ENCODE measurements at places on chromosomes 2 and 18. TPM values are rescaled to one million over a fixed set of nuclear protein-coding genes. Genes with fewer than 3 reads are reported as not detected.
A peak's percentile ranks its signal among the peaks of the same experiment; 100 is the strongest.

The CXCR1 gene
- total RNA-seq, result not detected

The C2orf72 gene
- total RNA-seq, result 0.15 TPM

The ITPRIPL1 gene
- 52.1 TPM for total RNA-seq

The GAREM2 gene
- 6.1 TPM for total RNA-seq

The WNT10A gene
- 0.18 TPM for total RNA-seq

The IMPA2 gene
- 14.4 TPM for total RNA-seq

The CPLX4 gene
- total RNA-seq, result not detected

The MALL gene
- total RNA-seq, result 0.31 TPM

The SPATA3 gene
- total RNA-seq, result not detected

The GAL3ST2 gene
- 0.51 TPM for total RNA-seq

The ADNP2 gene
- 29.0 TPM for total RNA-seq

The SERPINB10 gene
- total RNA-seq, result not detected

- no peak for DNase-seq
- H3K36me3 ChIP-seq, result peaks cover 2% of the 10 kb centered on the region
- peaks cover 24% of the 10 kb centered on the region for H3K4me1 ChIP-seq
Observed at GRCh38 chr2:102100371-102101096, 42.0 kb upstream of the IL1R1 start.

GRCh38 chr2:2581331-2582159 lies 250.5 kb upstream of the MYT1L start:
- DNase-seq, result no peak
- H3K27me3 ChIP-seq, result no peaks in the 10 kb centered on the region
- no peaks in the 10 kb centered on the region for H3K4me1 ChIP-seq
- H3K4me3 ChIP-seq, result no peak overlapping the region
- no peak overlapping the region for H3K27ac ChIP-seq
- no peaks in the 10 kb centered on the region for H3K36me3 ChIP-seq

DNA sequence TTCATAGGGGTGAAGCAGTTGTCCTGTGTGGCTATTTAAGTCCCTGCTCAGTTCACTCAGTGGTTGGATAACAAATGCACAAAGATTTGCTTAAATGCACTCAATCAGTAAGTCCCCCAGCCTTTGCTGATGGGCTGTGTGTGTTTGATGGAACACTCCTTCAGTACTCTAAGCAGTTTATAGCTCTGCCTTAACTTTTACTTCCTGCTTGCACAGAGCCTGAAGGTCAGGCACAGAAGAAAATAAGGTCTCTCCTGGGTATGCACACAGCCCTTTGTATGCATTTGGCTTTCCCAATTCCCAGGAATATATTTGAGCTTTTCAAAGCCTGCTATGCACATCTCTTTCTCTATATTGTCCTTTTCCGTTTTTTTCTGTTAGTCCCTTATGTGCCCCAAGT lies 208.7 kb upstream of the STK17B start:
- no peaks in the 10 kb centered on the region for H3K36me3 ChIP-seq
- no peak overlapping the region for H3K4me3 ChIP-seq
- DNase-seq, result no peak
- H3K27me3 ChIP-seq, result peaks cover 5% of the 10 kb centered on the region
- no peak overlapping the region for H3K27ac ChIP-seq
- no peaks in the 10 kb centered on the region for H3K4me1 ChIP-seq

DNA sequence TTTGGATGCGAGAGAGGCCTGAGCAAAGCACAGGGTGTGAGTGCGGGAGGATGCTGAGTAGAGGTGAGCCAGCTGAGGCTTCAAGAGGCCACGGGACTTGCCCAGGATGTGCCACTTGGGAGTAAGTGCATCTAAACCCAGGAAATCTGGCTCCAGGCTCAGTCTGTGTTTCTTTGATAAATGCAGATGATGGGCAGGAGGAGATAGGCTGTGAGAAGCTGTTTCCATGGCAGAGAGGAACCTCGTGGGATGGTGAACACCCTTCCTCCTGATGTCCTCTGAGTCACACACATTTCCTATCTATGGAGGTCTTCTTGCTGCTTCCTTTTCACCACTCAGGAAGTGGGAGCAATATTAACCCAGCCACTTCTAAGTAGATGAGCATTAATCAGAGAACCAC lies 38.4 kb upstream of the CELF4 start:
- no peak overlapping the region for H3K27ac ChIP-seq
- no peaks in the 10 kb centered on the region for H3K4me1 ChIP-seq
- H3K36me3 ChIP-seq, result no peaks in the 10 kb centered on the region
- H3K4me3 ChIP-seq, result no peak overlapping the region
- DNase-seq, result no peak

- no peaks in the 10 kb centered on the region for H3K36me3 ChIP-seq
- no peak for DNase-seq
- no peaks in the 10 kb centered on the region for H3K4me1 ChIP-seq
- no peak overlapping the region for H3K27ac ChIP-seq
- no peak overlapping the region for H3K4me3 ChIP-seq
Observed at GRCh38 chr18:154151-154550, 4.2 kb upstream of the USP14 start.

- peaks cover 8% of the 10 kb centered on the region for H3K27me3 ChIP-seq
- no peaks in the 10 kb centered on the region for H3K36me3 ChIP-seq
- no peak for DNase-seq
- peaks cover 10% of the 10 kb centered on the region for H3K4me1 ChIP-seq
- H3K27ac ChIP-seq, result no peak overlapping the region
Observed at GRCh38 chr2:97703741-97704140, 9.6 kb upstream of the ZAP70 start.

DNA sequence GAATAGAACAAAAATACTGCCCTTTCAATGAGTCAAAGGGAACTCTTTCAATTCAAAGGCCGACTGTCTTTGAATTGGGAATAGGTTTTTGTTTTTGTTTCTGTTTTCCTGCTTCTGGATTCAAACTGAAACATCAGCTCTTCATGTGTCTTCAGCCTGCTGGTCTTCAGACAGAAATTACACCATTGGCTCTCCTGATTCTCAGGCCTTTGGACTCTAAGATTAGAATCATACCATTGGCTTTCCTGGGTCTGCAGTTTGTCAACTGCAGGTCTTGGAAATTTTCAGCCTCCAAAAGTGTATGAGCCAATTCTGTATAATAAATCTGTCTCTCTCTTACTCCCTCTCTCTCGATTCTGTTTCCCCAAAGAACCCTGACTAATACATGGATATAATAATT lies 31.1 kb downstream of the CTLA4 start:
- H3K4me3 ChIP-seq, result no peak overlapping the region
- H3K27me3 ChIP-seq, result no peaks in the 10 kb centered on the region
- peaks cover 22% of the 10 kb centered on the region for H3K36me3 ChIP-seq
- DNase-seq, result no peak

DNA sequence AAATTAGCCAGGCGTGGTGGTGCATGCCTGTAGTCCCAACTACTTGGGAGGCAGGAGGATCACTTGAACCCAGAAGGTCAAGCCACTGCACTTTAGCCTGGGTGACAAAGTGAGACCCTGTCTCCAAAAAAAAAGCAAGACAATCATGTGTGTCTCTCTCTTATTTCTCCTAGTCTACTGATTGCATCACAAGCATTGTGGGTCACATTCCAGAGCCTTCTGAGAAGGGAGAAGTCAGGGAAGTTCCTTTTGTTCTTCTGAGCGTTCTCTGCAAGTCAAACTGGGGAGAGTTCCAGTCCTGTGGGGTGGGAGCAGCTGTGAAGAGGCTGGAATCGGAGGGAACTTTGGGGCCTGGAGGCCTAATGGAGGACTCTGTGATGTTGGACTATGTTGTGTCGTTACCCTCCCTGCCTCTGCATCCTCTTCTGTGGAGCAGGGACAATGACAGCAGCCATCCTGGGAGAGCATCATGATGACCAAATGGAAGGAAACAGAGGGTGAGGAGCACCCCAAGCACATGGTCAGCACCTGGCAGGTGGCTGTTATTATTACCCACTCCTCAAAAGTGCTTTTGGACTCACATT lies 115.4 kb downstream of the MRO start:
- no peak overlapping the region for H3K27ac ChIP-seq
- DNase-seq, result no peak

GRCh38 chr2:168157926-168158325 lies 89.5 kb downstream of the STK39 start:
- H3K27ac ChIP-seq, result no peak overlapping the region
- DNase-seq, result no peak
- H3K4me1 ChIP-seq, result peaks cover 19% of the 10 kb centered on the region
- H3K4me3 ChIP-seq, result no peak overlapping the region
- H3K36me3 ChIP-seq, result peaks cover 9% of the 10 kb centered on the region

DNA sequence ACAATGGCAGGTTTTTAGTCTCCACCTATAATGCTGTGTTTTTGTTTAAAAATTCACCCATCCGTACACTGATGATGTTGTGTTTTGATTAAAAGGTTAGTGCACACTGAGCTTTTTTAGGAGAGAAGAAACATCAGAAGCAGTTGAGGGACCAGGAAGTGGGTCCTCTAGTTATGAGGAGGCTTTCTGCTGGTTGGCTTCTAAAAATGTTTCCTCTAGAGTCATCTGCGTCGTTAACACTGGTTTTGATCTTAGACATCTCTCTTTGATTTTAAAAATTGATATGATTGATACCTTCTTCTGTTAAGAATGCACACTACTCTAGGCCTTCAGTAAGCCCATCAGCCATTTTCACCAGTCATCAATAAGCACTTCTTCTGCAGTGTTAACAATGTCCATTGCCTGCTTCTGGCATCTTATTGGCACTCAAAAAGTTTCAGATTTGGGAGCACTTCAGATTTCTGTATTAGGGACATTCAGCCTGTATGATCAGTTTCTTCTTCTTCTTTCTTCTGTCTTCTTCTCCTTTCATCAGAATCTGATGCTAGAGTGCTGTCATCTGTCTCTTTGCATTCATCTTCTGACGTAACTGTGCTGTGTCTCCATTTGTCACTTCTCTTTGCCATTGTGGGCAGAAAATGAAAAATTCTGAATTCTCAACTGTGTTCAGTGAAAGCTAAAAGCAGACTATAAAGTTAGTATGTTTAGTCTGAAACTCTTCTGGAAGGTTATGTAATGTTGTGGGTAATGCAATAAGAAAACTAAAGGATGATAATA lies 56.3 kb downstream of the PHLPP1 start:
- peaks cover 29% of the 10 kb centered on the region for H3K4me1 ChIP-seq
- no peak for DNase-seq
- H3K4me3 ChIP-seq, result no peak overlapping the region
- H3K27me3 ChIP-seq, result no peaks in the 10 kb centered on the region
- peak overlapping the region; percentile 20 for H3K27ac ChIP-seq
- peaks cover 4% of the 10 kb centered on the region for H3K36me3 ChIP-seq

- no peak overlapping the region for H3K4me3 ChIP-seq
- DNase-seq, result no peak
- H3K4me1 ChIP-seq, result peaks cover 36% of the 10 kb centered on the region
- H3K27me3 ChIP-seq, result no peaks in the 10 kb centered on the region
- H3K27ac ChIP-seq, result peak overlapping the region; percentile 69
- peaks cover 11% of the 10 kb centered on the region for H3K36me3 ChIP-seq
Observed at GRCh38 chr2:28135799-28136198, 245.3 kb downstream of the BABAM2 start.

DNA sequence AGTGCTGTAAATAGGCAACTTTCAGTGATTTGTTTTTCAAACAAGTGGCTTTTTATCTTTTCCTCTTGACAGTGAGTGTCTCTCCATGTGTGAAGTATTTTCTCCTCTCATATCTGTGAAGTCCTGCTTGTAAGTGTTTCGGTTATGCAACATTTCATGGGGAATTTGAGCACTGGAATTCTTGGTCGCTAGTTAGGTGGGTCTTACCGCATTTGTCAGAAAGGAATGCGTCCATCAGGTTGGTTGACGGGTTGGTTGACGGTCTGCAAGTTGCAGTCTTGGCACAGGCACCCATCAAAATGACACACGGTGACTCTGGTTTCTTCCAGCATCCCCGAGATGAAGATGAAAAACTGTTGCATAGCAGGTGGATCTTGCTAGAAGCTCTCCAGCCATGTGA lies 109.8 kb downstream of the AGAP1 start:
- no peak for DNase-seq
- no peaks in the 10 kb centered on the region for H3K27me3 ChIP-seq
- H3K36me3 ChIP-seq, result no peaks in the 10 kb centered on the region
- H3K4me3 ChIP-seq, result no peak overlapping the region

DNA sequence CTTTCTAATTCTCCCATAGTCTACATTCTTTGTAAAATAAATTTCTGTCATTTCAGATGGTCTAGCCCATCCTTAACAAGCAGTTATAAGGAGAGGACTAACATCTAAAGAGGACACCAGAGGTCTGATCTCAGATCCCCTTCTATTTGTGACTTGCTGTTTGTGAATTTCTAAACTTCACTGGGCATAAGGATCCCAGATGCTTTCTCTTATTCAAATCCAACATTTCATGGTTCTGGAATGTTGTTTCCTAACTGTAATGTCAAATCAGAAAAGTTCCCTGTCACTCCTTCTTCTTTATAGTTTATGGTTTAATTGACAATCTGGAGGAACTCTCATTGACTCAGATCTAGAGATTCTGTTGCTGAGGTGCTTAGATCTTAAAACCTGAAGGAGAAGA lies 430.2 kb downstream of the MEIS1 start:
- H3K4me3 ChIP-seq, result no peak overlapping the region
- DNase-seq, result no peak
- no peaks in the 10 kb centered on the region for H3K4me1 ChIP-seq
- H3K27ac ChIP-seq, result no peak overlapping the region

DNA sequence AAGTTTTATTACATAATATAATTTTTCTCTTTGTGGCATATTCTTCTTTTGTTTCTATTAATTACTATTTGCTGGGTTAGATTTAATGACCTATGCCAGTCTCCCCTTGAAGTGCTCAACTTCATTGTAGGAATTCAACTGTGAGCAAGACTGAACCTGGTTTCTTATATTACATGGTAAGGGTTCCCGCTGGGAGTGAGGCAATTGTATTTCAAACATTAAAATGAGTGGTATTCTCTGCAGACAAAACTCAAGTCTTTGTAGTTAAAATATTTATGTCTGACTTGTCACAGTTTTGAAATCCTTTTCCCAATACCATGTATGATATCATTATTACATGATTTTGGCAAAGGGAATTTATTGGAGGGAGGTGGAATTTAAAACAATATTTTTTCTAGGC lies 278.7 kb downstream of the GULP1 start:
- H3K4me3 ChIP-seq, result no peak overlapping the region
- no peaks in the 10 kb centered on the region for H3K27me3 ChIP-seq
- no peak for DNase-seq
- no peaks in the 10 kb centered on the region for H3K36me3 ChIP-seq

DNA sequence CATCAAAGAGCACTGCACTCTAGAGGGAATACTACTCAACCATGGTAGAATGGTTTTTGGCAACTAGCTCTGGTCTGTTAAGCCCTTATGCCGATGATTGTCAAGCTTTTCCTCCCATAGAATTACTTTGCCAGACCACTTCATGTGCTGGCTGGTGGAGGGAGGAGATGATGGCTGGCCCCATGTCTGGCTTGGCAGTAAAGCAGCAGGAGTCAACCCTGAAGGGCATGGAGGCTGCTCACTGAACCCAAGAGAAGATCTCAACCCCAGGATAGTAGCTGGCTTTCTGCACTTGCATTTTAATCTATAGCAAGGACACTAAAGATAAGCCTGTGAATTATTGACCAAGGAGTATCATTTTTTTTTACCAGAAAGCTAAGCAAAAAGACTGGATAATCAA lies 309.9 kb downstream of the PIEZO2 start:
- no peak for DNase-seq
- no peaks in the 10 kb centered on the region for H3K36me3 ChIP-seq
- H3K27ac ChIP-seq, result no peak overlapping the region
- no peaks in the 10 kb centered on the region for H3K4me1 ChIP-seq
- no peaks in the 10 kb centered on the region for H3K27me3 ChIP-seq
- no peak overlapping the region for H3K4me3 ChIP-seq

Data from activated T-helper 1 cell treated with anti-CD3 and anti-CD28 coated beads, Interleukin-12 subunit alpha, Interleukin-12 subunit beta, Interleukin-2, Interleukin-4 antibody, amounts not matched to agents 30 ng/mL and 10 ng/mL and 1 ng/mL, durations not matched to agents 14 hours and 24 hours and 36 hours (primary cell).